NCI-H524 treated with DMSO at 0.1 percent for 48 hours (cell line): ENCODE measurements at places on chromosomes 2 and 18.
A peak's percentile ranks its signal among the peaks of the same experiment; 100 is the strongest.

- no peak for DNase-seq
Observed at GRCh38 chr2:76450024-76450475, 739.3 kb upstream of the GCFC2 start.

DNA sequence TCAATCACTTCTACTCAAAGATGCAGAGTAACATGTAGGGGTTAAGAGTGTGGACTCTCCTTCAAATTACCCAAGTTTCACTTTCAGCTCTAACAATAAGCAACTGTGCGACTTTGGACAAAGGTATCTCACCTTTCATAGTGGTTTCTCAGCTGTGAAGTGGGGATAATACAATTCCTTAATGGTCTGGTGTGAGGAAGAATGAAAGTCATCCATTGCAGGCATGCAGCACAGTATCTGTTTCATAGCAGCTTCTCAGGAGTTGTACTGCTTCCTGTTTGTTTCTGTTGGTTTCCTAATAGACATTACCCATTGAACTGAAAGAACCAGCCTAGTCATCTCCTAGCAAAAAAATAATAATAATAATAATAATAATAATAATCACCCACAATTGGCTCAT lies 74.4 kb downstream of the DDX18 start:
- no peak for DNase-seq

GRCh38 chr2:189022492-189022891 lies 48.3 kb downstream of the COL3A1 start:
- no peak for DNase-seq

DNA sequence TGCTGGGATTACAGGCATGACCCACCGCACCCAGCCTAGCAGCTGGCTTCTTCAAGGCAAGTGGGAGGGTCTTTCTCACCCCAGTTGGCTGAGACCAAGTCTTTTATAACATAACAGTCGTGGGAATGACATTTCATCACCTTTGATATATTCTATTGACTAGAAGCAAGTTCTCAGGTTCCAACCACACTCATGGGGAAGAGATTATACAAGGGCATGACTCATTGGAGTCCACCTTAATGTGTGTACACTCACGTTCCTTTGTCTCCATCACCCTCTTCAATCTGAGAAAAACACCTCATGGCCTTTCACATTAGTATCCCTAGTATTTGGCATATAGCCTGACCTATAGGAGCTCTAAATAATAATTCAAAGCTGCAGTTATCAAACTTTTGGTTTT lies 2.8 kb upstream of the BBS5 start:
- DNase-seq: no peak

DNA sequence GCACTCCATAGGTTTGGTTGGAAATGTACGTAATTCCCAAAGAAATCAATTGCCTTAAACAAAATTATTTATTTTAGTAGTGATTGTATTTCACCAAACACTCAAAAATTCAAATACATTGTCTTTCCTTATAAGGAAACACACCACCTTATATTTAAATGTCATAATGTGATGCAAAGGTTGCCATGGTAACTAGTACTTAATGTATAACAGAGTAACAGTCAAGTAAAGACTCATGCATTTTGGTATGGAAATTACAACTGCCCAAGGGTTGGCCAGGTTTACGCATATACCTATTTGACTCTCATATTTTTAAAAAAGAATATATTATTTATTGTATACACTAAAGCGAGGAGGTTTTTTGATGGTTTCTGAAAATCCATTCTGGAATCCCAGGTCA lies 231.2 kb downstream of the TCF4 start:
- no peak for DNase-seq

GRCh38 chr18:59481436-59481835 lies 122.4 kb upstream of the LMAN1 start:
- no peak for DNase-seq

DNA sequence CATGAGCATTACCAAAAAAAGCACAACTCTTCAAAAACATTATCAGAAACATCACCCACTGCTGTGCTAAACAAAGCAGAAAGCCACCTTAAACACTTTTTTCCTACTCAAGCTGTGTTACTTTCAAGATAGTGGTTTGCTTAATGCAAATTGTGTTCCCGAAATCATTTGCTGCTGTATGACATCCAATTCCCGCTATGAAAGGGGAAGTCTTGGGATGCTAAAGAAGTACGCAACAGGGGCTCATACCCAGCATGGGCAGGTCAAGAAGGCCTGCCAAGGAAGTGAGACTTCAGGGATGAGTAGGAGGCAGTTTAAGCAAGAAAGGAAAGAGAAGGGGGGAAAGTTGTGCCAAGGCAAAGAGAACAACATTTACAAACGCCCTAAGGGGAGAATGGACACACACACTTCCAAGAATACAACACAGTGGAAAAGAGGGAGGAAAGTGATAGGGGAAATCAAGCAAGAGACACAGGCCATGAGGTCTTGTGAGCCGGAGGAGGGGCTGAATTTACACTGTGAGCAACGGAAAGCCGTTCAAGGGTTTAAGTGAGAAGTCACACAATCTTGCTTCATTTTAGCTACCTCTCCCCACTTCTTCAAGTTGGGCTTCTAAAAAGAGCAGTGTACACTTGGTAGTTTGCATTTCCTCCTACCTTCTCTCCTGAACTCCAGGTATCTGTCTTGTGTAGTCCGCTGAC lies 4.0 kb downstream of the PTPN2 start:
- DNase-seq: no peak

DNA sequence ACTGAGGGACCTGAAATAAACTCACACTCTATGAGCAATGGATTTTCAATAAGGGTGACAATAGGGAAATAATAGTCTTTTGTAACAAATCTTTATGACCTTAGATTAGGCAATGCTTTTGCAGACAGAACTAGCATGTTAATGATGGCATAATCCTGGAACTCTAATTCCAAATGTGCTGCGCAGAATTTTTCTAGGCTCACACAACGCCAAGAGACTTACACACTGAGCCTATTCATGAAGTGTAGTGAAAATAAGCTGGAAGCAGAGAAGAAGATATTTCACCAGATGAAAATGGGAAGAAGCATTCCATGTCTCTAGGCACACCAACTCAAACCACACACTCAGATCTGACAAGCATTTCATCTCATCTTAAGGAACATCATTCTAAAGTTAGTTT lies 178.5 kb downstream of the L3MBTL4 start:
- no peak for DNase-seq

- DNase-seq: peak; percentile 96
Observed at GRCh38 chr2:181586569-181587081, 70.3 kb downstream of the CERKL start.

GRCh38 chr2:138110453-138111083 lies 146.3 kb downstream of the HNMT start:
- DNase-seq: no peak

DNA sequence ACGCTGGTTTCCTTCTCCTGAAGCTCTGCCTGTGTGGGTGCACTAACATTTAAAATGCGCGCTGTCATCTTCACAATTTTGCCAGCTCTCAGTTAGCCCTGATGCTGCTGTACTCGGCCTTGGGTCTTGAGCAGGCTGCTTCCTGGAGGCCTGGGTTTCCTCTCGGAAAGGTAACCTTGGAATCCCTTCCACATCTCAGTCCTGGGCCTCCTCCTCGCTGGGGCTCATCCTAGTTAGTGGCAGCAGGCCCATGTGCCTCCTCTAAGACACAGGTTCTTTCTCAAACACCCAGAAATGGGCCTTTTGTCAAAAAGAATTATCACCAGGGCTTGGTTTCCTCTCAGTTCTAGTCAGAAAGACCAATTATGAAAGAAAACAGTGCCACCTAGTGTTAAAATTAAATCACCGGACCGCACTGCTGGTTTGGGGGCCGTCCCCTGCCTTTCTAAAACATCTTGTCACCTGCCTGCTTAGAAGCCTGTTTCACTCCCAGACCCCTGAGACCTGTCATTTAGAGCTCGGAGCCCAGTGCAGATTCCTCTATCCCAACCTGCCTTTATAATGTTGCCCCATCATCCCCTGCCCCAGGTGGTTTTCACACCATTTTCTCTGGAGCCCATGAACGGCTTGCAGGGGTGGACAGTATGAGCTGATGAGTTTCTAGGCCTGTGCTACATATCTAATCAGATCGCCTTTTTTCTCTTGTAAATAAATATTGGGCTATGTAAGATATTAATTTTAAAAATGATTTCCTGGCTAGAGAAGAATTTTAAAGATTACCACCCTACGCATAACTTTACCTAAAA lies 42.4 kb downstream of the HK2 start:
- no peak for DNase-seq

GRCh38 chr2:63865159-63865799 lies 23.6 kb downstream of the UGP2 start:
- no peak for DNase-seq

GRCh38 chr18:48548011-48548771 lies 9.4 kb downstream of the CTIF start:
- DNase-seq: no peak

DNA sequence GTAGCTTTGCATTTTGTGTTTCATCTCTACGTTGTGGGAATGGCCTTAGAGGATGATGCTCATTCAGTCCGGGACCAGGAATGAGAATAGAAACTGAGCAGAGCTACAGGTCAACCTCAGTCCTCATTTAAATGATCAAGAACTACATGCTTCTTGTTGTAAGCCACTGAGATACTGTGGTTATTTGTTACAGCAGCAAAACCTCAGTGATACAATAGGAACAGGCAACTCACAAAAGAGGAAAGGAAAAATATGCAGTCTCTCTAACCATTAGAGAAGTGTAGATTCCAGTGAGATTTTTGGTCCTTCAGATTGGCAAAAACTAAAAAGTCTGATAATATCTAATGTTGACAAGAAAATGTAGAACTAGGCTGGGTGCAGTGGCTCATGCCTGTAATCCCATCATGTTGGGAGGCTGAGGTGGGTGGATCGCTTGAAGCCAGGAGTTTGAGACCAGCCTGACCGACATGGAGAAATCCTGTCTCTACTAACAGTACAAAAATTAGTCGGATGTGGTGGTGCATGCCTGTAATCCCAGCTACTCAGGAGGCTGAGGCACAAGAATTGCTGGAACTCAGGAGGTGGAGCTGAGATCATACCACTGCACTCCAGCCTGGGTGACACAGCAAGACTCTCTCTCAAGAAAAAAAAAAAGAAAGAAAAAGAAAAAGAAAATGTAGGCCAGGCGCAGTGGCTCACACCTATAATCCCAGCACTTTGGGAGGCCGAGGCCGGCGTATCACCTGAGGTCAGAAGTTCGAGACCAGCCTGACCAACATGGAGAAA lies 13.3 kb downstream of the CHCHD5 start:
- no peak for DNase-seq

GRCh38 chr2:16682431-16683118 lies 16.9 kb upstream of the CYRIA start:
- DNase-seq: no peak

DNA sequence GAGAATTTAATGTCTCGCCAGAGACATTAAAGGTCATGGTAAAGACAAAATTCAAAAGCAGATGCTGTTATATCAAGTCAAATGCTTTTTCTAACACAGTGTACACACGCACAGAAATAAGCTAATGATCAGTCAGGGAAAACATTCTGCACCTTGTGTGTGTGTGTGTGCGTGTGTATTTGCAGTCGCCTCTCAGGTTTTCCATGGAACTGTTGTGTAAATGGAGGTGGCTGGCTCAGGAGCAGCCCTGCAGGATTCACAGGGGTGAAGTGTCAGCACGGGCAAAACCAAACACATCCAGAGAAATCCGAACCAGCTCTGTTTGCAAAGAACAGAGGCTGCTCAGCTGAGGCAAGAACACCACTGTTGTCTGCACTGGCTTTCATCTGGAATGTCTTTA lies 76.2 kb upstream of the YWHAQ start:
- DNase-seq: no peak

DNA sequence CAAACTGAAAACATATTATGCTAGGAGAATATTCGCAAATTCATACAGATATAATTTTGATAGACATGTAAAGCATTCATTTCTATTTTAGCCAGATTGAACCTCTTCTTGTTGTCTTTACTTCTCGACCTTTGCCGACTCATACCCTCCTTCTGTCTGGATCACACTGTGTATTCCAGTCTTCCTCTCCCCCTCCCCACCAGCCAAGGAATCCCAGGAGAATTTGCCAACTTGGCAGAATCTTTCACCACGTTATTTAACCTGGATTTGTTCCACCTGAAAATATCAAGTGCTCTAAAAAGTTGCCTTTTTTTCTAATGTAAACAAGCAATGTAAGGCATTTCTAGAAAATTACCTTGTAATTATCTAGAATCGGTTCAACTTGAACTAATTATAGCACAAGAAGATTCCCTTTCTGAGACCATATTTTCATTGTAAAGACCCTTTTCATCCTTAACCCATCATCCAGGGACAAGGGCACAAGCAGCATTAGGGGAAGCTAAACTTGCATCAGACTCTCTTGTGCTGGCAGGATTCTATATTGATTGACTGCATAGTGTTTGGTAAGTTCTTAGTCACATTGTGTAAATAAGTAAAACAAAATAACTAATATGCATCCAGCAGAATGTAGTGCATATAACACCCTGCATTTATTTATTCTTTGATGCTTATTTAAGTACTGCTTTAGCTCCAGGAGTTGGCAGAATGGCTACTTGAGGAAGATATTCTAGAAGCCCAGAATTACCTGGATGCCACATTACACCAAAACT lies 1328.7 kb upstream of the NXPH2 start:
- no peak for DNase-seq

DNA sequence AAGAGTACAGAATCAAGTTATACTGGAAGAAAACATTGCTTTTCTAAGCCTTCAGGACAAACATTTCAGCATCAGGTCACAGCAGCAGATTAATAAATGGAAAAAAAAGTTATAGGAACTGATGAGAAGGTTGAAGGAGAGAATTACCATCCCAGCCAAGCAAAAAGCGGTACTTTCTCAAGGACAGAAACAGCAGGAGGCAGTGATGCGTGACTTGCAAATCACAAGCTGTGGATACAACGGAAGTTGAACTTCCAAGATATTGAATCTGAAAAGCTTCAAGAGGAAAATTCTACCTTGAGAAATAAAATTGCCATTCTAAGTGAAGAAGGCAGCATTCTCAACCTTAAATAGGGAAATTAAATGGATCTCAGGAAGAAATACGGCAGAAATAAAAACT lies 18.5 kb upstream of the SERPINB12 start:
- no peak for DNase-seq

DNA sequence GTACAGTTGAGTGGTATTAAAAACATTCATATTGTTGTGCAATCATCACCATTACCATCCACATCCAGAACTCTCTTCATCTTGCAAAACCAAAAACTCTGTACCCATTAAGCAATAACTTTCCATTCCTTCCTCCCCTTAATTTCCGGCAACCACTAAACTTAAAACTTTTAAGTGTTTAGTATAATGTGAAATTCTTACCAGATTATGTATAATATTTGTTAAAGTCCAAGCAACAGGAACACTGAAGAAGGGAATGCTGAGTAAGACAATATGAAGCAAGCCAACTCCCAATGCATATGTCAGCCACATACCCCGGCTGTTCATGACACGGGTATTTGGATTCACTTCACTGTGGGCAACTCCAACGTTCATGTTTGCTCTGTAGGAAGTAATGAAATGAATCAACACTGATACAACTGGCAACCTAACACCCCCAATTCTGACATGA lies 1.9 kb downstream of the ORMDL1 start:
- DNase-seq: no peak
